ENCODE measurements at places on chromosomes 7 and 10.
A peak's percentile ranks its signal among the peaks of the same experiment; 100 is the strongest.

DNA sequence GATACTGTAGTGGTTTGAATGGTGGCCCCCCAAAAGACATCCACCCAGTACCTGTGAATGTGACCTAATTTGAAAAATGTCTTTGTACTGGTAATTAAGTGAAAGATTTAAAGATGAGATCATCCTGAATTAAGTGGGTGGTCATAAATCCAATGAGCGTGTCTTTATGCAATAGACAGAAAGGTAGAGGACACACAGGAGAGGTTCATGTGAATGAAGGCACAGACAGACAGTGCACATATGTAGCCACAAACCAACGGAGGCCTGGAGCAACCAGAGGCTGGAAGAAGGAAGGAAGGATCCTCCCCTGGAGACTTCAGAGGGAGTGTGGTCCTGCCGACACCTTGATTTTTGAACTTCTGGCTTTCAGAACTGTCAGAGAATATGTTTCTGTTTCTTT is 160.3 kb downstream of the CNTNAP2 start:
- no peak for DNase-seq

- no peak for DNase-seq
These were observed 91.4 kb upstream of the CYP26C1 start for GRCh38 chr10:92969151-92969550.

GRCh38 chr10:64080071-64080470 is 558.9 kb downstream of the REEP3 start:
- DNase-seq, result no peak

DNA sequence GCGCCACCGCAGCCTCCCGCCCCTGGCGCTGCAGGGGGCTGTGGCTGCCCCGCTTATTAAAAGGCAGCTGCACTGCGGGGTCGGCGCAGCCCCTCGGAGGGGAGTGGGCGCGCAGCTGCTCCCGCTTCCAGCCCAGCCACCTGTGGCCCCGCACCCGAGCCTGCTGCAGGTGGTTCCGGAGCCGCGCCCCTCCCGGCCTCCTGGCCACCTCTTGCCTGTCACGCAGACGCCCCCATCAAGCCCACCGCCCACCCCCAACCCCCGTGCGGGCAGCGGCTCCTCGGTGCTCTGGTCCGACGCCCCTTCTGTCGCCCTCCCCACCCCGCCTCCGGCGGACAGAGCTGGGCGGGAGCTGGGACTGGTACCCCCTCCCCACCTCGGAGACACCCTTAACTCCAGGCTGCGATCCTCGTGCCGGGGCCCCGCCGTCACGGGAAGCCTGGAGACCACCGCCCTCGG is 549 bp downstream of the CALY start:
- DNase-seq, result no peak

DNA sequence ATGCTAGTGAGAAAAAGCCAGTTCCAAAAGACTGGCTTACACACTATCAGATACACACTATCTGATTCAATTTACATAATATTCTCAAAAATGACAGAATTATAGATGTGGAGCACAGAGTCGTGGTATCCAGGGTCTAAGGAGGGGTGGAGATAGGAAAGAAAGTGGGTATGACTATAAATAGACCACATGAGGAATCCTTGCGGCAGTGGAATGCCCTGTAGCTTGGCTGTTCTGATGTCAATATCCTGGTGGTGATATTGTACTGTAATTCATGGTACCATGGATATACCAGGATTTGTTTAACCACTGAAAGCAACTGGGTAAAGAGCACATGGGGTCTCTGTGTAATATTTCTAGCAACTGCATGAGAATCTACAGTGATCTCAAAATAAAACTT is 67.7 kb upstream of the TMEM72 start:
- DNase-seq, result no peak

DNA sequence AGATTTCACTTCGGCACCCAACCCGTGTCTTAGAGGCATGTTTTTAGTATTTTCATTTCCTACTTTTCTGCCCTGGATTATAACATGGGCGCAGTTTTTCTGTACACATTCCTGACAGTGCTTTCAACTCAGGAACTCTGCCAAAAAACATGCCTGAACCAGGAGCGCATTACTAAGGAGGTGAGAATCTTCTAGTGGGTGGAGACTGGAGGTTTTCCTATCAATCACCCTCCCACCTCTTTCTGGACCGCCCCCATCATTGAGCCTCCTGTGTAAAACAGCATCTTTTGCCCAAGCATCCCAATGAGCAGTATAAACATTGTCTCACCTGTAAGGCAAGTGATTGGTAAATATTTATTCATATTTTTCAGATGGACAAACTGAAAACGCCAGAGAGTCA is 53.2 kb downstream of the STK17A start:
- DNase-seq, result no peak

GRCh38 chr7:12674861-12675260 is 12.6 kb upstream of the ARL4A start:
- DNase-seq, result peak; percentile 41

GRCh38 chr7:43372676-43373355 is 210.1 kb upstream of the STK17A start:
- no peak for DNase-seq

GRCh38 chr7:145779140-145779539 is 337.5 kb upstream of the CNTNAP2 start:
- DNase-seq, result no peak

DNA sequence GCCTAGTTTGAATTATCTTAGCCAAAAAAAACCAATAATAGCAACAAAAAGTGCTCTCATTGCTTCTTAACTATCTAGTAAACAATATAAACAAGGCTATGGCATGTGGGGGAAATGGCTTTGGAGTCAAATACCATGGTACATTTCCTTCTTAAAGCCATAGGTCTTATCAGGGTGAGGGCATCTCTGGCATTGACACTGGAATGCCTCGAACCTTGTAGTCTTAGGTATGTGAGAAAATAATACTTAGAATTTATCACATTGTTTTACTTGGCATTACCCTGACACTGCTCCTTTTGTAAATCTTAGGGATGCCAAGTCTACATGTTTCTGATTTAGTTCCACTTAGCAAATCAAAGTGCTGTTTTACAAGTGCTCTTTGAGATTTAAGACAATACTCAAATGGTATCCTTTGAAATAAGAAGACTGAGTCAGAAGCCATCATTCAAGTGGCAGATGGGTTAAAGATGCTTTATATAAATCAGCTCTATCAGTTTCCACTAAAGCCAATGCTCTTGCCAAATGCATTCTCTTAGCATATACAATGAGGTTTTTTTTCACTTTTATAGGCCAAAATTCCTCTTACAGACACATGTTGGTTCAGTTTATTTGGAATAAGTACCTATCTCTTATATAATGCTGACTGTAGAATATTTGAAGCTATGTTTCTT is 155.2 kb downstream of the HPSE2 start:
- no peak for DNase-seq

GRCh38 chr10:13743101-13743693 is 156.4 kb downstream of the PRPF18 start:
- no peak for DNase-seq

DNA sequence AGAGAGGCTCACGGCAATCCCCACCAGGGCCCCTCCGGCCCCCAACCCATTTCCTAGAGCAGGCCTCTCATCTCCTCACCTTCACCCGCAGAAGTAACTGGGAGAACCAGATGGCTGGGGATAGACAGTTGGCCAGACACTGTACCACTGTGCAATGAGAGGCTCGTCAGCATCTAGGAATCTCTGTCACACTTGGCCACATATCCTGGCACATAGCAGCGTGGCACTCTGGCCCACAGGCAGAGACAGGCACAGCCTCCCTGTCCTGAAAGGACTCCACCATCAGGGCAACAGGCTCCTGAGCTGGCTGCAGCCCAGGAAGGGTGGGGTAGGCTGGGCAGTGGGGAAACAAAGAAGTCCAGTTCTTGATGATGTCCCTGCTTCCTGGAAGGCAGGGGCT is 45.8 kb downstream of the C10orf143 start:
- DNase-seq, result no peak

DNA sequence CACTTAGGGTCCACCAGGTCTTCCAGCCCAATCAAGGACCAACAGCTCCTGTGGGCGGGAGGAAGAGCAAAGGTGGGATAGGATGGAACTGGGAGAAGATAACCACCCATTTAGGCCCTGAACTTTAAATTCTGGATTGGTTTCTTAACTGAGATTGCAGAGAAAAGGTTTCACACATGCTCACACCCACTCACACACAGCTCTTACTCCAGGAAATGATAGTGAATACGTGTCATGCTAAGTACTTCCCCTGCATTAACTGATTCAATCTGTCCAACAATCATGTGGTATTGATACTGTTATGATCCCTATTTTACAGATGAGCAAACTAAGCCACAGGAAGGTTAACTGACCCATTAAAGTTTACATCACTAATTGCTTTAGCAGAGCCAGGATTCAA is 4.6 kb upstream of the CYP3A4 start:
- DNase-seq, result no peak

DNA sequence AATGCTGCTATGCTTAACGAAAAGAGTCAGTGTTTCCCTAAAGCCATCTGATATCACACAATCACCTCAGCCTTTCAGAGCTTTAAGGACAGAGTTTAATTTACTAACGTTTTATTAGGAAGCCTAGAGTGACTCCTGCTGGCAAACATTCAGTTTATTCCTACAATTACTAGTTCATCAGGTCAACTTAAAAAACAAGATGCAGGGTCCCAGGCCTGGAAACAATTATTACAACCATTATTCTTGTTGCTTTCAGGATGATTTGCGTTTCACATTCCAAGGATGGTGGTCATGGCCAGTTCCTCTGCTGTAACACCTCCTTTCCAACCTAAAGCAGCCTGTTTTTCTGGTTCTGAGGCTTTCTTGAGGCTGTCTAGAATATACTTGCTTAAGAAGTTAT is 1.5 kb upstream of the FAM53B start:
- peak; percentile 46 for DNase-seq

- peak; percentile 79 for DNase-seq
These were observed 751 bp downstream of the PAX2 start for GRCh38 chr10:100745882-100746783.

DNA sequence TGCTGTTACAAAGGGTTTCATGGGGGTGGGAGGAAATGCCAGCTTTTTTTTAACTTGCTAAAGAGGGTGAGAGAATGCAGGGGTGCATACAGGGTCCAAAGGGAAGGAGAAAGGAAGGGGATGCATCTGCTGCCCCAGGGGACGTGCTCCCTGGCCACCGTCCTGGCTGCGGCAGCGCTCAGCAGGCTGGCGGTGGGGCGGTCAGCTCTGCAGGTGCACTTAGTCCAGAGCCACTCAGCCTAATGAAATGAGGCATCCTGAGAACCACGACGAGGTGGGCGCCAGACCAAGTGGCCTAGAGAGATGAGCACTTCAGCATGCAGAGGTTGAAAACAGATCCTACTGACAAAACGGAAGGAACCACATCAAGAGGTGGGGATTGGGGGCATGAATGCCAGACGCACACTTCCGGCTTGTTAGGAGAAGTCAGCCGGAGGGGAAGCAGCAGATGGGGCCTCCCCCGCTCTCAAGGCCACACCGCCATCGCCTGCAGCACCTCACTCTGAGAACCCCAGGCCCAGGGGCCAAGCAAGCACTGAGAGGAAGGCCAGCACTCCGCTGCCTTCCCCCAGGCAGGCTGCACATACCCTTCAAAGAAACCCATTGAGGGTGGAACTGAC is 94.5 kb downstream of the MAD1L1 start:
- DNase-seq, result no peak

DNA sequence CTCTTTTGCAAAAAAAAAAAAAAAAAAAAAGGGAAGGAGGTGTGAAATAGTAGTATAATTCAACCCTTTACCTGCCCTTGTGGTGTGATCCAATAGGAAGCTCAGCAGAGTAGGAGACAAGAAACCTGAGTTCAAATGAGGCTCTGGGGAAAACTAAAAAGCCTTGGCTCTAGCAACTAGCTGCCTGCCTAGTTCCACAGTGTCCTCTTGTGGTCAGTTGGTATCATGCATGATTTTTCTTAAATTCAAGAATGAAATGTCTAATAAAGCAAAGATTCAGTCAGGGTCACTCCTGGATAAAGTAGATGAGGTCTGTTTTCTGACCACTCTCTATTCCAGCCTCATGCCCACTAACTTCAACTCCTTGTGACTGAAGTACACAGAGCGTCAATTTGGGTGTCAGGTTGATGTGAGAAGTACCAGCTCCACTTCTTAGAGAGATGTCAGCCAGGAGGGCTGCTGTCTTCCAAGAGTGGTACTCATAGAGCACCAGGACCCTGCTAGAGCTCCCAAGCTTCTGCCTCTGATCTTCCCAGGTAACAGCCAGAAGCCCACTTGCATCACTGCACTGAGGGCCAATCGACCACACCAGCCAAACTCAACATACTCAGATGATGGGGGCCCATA is 10.5 kb downstream of the LSM5 start:
- DNase-seq, result peak; percentile 61

GRCh38 chr10:22986771-22987542 is 59.1 kb downstream of the ARMC3 start:
- peak; percentile 28 for DNase-seq

GRCh38 chr7:26399736-26400135 is 108.1 kb downstream of the SNX10 start:
- DNase-seq, result no peak

DNA sequence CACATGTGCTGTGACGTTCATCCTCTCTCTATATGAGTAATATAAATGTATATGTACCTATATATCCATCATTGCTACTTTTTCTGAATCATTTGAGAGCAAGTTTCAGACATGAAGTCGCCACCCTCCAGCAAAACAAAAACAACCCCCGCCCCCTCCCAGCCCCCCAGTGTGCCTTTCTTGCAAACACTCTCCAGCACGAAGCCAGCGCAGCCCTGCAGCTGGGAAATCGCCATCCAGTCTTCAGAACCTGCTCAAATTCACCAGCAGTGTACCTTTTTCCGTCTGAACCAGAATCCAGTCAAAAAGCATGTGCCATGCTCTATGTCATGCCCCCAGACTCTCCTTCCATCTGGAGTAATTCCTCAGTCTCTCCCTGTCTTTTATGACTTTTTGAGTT is 135.8 kb downstream of the TACC2 start:
- DNase-seq, result no peak
